ENCODE measurements at places on chromosomes 7 and 10.
A peak's percentile ranks its signal among the peaks of the same experiment; 100 is the strongest.

- no peak for DNase-seq
These were observed 157.0 kb downstream of the ARID5B start for GRCh38 chr10:62058476-62058875.

DNA sequence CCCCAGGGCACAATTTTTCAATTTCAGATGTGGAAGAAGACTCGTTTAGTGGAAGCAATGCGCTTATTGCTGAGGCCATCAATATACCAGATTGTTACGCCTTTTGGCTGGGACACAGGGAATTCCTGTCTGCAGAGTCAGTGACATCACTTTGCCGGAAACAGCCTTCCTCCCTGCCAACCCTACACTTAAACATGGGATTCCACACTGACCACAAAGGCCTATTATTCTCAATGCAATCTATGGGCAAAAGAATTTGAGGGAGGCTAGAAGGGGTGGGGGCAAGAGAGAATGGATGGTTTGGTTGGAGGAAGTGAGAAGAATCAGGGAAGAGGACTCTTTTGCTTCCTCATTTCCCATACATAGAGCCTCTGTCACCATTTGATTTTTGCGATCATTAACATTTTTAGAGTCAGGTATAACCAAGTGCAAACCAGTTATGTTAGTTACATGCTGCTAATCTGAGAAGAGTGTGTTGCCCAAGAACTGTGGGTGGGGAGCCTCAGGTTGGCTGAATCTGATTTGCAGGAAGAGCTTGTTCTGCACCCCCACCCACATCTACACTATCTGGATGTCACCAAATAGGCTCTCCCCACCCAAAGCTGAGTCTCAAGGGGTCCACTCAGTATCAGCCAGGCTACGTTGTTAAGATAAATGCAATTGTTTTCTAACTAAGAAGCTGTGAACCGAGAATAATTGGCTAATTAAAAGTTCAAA, 58.2 kb downstream of the ENTPD1 start:
- DNase-seq, result no peak

- no peak for DNase-seq
These were observed 6.6 kb downstream of the MRPL43 start for GRCh38 chr10:100980711-100981110.

DNA sequence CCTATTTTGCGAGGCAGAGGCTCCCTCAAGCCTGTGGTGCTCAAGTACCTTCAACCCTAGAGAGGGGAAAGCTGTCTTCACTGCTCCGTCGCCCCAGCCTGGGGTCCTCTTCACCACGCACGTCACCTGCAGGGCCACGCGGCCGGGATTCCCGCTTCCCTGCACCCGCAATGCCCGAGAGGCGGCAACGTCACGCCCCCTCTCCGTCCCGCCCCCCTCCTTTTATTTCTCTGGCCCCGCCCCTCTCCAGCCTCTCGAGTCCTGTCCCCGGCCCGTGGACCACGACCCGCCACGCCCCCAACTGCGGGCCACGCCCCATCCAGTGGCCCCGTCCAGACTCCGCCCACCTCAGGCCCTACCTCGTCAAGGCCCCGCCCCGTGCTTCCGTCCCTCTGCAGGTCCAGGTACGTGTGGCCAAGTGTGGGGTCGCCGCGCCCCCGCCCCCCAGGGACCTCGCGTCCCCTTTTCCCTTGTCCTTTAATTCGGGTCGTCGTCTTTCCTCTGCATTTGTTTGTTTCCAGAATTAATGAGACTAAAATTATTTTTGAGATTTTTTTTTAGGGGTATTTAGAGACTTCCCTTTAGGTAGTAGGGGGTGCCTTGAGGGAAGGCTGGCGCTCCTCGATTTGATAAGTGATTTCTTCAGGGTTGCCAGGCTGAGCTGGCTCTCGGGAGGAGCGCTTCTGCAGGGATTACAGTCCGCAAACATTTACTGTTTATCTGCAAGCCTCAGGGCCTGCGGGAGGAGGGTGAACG, 69.8 kb upstream of the BAIAP2L1 start:
- DNase-seq, result peak; percentile 21

DNA sequence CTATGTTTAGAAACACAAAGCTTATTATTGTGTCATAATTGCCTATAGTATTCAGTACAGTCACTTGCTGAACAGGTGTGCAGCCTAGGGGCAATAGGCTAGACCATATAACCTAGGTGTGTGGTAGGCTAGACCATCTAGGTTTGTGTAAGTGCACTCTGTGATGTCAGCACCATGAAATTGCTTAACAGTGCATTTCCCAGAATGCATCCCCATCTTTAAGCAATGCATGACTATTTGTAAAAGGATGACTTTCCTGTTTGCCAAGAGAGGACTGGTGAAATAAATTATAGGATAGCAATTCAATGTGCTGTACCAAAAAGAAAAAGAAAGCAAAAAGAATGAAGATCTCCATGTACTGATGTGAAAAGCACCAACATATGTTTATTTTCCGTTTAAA, 288.7 kb upstream of the AUTS2 start:
- DNase-seq, result no peak

GRCh38 chr7:74023092-74023536, 4.9 kb upstream of the ELN start:
- DNase-seq, result no peak

DNA sequence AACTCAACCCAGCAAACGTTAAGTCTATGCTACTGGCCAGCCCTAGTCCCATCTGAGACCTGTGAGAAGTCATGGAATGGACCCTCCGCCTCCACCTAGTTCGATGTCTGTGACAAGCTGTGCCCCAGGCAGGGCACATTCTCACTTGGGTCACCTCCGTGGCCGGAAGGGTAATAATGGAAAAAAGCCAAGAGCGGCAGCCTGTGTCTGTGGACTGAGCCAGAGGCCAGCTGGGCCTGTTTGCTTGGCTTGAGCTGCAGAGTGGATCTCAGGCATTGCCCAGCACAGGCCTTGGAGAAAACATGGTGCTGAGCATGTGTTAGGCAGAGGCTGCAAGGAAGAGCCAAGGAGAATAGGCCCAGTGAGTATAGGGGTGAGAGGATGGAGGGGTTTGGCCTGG, 97.8 kb downstream of the GALNT17 start:
- no peak for DNase-seq

DNA sequence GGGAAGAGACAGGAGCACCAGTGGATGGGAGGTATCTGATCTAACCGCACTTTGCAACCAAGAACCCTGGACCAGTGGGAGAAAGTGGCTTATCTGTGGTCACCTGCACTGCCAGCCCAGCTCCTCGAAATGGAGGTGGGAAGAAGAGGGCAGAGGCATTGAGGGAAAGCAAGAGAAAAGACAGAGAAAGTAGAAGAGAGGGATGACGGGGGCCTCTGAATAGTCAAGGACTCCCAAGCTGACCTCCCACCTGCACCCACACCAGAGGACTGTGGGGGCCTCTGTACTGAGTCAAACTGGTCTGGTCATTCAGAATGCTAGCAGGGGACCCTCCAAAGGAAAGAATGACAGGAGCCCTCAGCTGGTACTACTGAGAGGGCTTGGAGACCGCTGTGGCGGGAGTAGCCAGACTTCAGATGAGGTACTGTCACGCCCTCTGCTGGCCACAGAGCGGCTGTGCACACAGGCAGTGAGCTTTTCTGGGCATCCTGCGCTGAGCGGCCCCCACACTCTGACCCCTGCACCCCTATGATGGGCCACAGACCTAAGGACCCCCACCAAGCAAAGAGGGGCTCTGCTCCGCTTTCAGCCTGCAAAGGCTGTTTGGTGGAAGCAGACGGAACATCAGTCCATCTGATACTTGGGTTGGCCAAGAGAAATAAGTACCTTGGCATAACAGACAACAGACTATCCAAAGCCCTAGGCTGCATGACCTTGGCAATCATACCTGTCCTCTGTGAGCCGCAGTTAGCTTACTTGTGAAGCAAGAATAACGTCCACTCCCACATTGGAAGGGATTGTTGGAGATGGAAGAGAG, 112.9 kb downstream of the COL13A1 start:
- peak; percentile 69 for DNase-seq

- no peak for DNase-seq
These were observed 136.1 kb upstream of the LYZL2 start for GRCh38 chr10:30765616-30766015.

DNA sequence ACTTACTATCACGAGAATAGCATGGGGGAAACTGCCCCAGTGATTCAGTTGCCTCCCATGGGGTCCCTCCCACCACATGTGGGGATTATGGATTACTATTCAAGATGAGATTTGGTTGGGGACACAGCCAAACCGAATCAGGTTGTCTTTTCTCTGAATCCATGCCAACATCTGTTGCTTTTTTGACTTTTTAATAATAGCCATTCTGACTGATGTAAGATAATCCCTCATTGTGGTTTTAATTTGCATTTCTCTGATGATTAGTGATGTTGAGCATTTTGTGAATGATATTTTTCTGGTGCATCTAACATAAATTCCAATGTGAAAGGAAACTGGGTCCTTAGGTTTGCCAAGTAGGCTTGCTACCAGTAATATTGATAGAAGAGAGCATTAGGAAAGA, 69.0 kb upstream of the ARHGAP21 start:
- no peak for DNase-seq

GRCh38 chr7:46710927-46711326, 789.9 kb upstream of the IGFBP3 start:
- no peak for DNase-seq

GRCh38 chr7:25424113-25424512, 195.8 kb upstream of the NPVF start:
- DNase-seq, result no peak

DNA sequence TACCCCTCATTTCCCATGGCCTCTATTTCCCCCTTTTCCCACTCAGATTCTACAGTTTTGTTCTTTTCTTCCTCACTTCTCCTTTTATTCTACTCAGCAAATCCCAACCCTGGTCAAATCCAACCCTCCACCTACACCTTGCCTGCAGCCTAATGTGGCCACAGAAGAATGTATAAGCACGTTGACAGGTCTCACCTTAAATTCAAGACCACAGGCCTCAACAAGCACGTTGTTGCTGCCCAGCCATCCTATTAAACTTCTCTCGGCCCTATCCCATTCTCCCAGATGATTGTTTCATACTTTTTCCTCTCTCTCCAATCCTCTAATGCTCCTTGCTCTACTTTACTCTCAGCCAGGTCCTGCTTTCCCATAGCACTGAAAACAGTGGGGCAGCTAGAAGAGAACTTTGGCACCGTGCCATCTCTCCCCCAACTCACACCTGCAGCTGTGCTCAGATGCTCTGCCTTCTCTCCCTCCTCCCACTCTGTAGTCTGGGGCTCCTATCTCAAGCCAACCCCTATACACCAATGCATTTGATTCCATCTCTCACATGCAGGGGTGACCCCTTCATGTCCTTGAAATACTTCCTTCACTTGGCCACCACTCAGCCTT, 6.8 kb upstream of the EIF3A start:
- no peak for DNase-seq

GRCh38 chr10:68046642-68047041, 28.4 kb downstream of the HERC4 start:
- no peak for DNase-seq

GRCh38 chr10:33661580-33662336, 327.3 kb upstream of the NRP1 start:
- DNase-seq, result no peak

DNA sequence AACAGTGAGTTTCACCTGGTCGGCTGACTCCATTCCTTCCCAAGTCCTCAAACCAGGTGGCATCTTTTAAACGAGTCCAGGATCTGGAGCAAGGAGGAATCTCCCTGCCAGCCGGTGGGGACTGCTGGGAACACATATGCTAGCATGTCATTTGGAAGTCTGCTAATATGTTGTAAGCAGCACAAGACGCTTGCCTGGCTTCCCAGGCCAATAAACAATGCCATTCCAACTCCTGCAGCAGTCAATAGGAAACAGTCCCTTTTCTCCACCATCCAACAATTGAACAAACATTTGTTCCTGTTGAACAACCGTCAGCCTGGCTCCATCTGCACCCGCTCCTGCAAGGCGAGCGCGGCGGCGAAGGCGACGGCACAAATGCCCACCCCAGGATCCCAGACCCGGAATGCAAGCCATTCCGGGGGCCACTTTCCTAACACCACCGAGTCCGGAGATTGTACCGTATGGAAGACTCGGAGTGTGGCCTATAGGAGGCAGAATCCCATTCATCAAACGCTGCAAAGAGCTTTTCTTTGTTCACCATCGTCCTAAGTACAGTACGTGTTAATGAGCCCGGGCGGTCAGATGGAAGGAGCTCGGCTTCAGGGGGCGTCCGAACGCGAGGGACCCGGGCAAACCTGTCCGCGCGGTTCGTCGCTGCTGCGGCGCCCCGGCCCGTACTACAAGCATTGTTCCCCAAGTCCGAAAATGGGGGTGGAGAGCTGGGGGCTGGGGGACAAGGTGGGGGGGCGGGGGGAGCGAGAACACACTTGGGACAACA, 1.6 kb downstream of the FAM53B start:
- no peak for DNase-seq

- no peak for DNase-seq
These were observed 1.9 kb downstream of the SYPL1 start for GRCh38 chr7:106110238-106110560.

DNA sequence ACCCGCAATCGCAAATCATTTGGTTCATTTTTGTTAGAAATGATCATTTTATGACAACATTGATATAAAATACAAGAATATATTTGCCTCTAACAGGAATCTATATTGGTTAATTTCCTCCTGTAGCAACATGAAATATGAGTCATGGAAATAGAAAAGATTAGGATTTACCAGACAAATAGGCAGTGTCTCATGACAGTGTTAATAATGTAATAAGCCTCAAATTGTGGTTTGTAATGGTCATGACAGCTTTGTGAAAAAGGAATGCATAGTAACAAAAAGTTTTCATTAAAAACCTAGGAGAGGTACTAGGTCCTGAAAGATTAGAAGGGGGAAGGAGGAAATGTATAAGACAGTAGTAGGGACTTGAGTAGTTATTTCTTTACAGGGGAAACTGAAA, 7.9 kb upstream of the SLK start:
- no peak for DNase-seq

GRCh38 chr7:157409149-157409752, 72.4 kb downstream of the DNAJB6 start:
- no peak for DNase-seq

GRCh38 chr10:57506414-57507094, 761.1 kb downstream of the IPMK start:
- DNase-seq, result no peak

- DNase-seq, result peak; percentile 82
These were observed 9.2 kb upstream of the PWWP2B start for GRCh38 chr10:132387764-132388210.

- DNase-seq, result peak; percentile 26
These were observed 804 bp downstream of the UNC5B start for GRCh38 chr10:71213127-71213621.

DNA sequence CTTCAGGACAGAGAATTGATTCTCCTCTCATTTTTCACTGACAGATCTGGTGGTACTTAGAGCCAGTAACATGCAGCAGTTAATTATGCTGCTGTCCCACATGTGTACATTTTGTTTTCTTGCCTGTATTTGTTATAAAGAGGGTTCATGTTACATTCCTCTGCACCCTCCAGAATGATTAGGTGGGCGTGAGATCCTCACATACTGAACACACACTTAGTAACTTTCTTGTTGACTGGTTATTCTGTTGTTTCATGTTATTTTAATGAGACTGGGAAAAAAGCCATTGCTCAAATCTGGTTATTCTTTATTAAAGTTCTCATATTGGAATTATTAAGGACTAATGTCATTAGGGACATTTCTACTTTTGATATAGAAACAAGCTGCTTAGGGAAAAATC, 409.1 kb downstream of the SDK1 start:
- DNase-seq, result no peak

- DNase-seq, result no peak
These were observed 65.7 kb upstream of the INSIG1 start for GRCh38 chr7:155231941-155232340.
